Large intestine (tissue), 12 donors: ENCODE measurements at places on chromosomes 4 and X.

DNA sequence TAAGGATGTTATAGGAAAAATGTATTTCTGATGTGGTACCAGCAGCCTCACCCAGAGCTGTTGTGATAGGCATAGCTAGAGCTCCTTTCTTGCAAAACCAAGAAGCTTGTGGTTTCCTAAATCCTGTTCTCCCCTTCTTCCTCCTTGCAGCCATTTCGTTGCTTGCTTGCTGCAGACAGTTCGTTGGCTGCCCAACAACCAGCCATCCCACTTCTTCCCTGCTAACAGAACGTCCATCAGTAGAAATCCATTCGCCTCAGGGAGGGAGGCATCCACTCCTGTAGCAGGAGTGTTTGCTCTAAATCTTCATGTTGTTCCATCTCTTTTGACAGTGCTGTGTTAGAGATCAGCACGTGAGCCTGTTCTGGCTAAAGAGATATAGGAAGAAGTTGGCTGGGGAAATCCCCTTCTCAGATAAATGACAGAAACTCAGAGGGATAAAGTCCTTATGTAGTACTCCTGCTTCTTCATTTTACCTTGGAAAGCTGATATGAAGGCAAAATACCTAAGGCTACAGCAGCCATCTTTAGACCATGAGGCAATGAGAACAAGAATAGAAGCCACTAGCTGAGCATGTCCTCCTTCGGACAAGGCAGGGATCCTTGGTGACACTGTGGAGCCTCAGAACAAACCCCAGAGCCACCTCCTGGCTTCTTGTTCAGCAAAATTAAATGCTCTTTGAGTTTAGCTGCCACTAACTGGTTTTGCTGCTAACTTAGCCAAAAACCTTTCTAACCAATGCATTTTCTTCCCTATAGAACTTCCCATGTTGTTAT, 68.4 kb upstream of the RELL1 start:
- peak; percentile 67 for DNase-seq

DNA sequence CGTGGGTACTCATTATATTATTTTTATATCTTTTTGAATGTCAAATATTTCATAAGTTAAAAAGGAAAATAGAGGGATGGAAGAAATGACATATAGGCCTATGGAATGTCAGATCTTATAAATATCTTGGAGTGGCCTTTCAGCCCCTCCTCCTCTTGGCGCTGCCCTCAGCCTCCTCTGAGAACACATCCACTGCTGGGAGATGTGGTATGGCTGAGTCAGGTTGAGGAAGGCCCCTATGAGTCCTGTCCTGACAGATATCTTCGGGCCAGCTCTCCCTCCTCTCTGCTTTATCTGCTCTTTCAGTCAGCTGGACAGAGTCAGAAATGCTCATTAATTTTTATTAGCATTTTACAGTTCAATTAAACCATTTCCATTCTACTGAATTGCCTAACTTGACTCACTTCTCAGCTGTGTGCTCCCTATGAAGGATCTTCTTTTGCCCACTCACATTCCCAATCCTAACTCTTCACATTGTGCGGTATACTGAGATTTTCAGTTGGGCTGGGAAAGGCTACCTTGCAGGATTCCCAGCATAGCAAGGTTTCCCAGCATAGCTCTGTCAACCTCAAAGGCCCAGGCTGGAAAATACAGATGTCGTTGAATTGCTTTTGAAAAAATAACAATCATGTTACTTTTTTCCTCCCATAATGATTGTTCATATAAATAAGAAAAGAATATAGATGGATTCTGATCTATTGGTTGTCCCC, 128.0 kb downstream of the ARHGEF9 start:
- DNase-seq, result no peak

DNA sequence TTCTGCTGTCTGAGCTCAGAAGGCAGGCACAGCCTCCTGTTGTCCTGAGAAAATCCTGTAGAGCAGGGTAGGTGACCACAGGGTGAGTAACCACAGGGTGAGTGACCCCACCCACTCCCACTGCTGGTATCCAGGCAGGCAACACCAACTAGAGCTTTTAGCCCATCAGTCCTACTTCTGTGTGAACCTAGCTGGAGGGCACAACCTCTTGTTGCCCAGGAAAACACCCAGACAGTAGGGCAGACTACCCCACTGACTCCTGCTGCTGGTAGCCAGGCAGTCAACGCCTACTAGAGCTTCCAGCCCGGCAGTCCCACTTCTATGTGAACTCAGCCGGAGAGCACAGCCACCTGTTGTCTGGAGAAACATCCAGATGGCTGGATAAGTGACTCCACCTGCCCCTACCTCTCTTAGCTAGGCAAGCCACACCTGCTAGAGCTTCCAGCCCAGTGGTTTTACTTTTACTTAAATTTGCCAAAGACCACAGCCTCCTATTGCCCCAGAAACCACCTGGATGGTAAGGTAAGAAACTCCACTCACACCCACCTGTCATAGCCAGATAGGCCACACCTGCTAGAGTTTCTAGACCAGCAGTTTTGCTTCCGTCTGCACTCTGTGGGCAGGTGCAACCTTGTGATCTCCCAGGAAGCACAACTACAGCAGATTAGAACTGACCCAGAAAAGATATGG, 371.6 kb downstream of the INPP4B start:
- DNase-seq, result peak; percentile 74

GRCh38 chr4:151418856-151419255, 9.9 kb downstream of the FHIP1A start:
- DNase-seq, result no peak

GRCh38 chrX:138255373-138255772, 456.1 kb downstream of the FGF13 start:
- no peak for DNase-seq

- DNase-seq, result peak; percentile 59
Measured at GRCh38 chrX:68440940-68441339, 7.6 kb upstream of the OPHN1 start.

GRCh38 chr4:73021634-73022033, 47.9 kb downstream of the COX18 start:
- DNase-seq, result no peak

- DNase-seq, result no peak
Measured at GRCh38 chrX:140088438-140088837, 123.1 kb upstream of the CXorf66 start.

DNA sequence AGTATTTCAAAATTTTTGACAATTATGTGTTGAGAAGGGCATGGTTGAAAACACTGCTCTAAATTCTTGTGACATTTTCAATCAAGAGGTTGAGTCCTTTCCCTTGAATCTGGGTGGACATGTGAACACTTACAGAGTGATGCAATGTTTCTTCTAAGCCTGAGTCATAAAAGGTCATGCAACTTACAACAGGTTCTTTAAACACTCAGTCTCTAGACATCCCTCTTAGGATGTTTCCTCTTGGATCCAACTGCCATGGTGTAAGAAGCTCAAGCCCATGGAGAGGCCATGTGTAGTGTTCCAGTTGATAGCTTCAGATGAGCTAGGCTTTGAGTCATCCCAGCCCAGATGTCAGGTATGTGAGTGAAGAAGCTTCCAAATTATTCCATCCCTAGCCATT, 232.2 kb upstream of the MAOA start:
- peak; percentile 4 for DNase-seq

DNA sequence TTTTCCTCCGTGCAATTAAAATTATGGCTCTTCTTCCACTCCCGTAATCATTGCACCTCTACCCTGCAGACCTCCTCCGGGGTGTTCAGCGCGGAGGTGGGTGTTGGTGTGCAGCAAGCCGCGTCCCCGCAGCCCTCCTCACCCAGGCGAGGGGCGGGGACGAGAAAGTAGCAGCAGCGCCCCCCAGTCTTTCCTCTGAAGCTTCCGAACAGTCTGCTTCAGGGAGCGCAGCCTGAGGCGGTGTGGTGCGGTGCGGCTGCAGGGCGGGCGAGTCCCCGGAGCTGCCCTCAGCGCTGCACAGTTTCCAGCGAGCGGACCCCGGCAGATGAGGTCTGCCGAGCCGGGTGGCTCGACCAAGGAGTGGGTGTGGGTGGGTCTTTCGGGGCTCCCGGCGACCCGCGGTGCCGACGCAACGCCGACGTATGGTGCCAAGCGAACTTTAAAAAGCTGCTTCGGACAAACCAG, at the start of gene FRAS1:
Gene FRAS1, plus strand, starts transcription at position 189 of the 465 bp plus-strand sequence. CDS start 687 bp downstream, outside the sequence.
- peak; percentile 80 for DNase-seq

GRCh38 chrX:68079961-68080360, 353.3 kb downstream of the OPHN1 start:
- no peak for DNase-seq

DNA sequence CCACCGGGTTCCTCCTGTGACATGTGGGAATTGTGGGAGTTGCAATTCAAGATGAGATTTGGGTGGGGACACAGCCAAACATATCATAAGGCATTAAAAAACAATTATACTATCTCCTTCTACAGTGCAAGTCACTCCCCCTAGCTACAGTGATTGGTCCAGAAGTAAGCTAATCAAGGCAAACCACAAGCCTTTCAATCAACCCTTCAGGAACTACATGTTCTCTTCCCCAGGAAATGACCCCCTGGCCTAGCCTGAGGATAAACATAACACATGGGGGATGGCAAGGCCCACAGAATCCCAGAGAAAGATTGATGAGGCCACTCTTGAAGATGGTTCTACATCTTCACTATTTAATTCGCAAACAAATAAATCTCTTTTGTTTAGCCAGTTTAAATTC, 25.2 kb upstream of the FAM241A start:
- no peak for DNase-seq

GRCh38 chr4:126318376-126318775, 1003.6 kb downstream of the FAT4 start:
- DNase-seq, result no peak

DNA sequence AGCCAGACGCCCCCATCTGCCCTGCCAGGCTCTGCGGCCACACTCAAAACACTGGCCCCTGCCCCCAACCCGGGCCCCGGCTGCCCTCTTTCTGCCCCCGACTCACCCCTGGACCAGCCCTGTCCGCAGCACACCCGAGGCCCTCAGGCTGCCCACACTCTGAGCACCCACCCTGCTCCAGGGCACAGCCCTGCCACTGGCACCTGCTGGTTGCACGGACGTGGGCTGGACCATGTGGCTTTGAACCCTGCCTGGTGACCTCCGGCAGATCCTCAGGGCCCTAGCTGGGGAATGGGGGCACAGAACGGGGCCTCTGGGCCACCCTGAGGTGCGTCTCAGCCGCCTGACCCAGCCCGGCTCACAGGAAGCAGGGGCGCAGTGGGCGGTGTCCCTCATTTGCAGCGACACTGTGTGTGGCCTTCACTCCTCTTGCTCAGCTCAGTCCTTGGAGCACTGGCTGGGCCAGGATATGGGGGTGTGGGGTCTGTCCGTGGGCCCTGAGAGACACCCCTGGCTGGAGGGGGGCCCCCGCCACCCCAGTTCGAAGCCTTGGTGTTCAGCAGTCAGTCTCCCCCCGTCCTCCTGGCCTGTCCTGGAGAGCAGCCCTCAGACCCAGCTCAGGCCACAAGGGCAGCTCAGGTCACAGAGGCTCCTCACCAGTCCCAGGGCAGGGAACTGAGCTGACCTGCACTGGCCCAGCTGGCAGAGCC, 73.2 kb downstream of the FAM53A start:
- no peak for DNase-seq

- no peak for DNase-seq
Measured at GRCh38 chr4:169335331-169335730, 64.6 kb upstream of the SH3RF1 start.

DNA sequence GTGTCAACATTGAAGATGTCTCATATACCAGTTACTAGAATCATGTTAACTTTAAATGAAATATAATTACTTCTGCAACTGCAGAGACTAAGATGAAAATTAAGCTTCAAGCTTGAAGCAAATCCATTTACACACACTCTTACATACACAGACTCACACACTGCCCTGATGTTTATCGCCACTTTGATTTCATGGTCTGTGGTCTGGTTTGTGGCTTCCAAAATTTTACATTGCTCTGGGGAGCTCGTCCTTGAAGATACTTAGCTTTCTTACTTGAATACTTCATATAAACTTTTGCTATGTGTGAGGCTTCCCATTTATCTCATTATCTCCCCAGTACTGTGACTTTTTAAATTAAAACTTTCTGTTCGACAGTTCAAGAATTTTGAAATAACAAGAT, 35.8 kb downstream of the ARHGEF38 start:
- DNase-seq, result no peak

DNA sequence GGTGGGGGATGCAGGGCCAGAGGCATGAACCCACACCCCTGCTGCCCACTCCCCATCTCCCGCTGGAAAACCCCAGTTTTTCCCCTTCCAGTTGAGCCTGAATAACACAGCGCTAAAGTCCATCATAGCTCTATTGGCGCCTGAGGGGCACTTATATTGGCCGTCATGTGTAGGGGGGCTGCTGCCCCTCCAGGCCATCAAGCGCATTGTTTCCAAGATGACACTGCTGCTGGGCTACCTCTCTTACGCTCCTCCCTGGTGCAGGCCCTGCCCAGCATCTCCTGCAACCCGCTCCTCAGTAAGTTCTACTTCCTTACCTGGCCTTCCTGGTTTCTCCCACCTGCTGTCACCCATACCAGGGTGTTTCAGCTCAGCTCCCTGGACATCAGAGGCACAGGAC, 205.0 kb upstream of the RPL34 start:
- DNase-seq, result no peak

DNA sequence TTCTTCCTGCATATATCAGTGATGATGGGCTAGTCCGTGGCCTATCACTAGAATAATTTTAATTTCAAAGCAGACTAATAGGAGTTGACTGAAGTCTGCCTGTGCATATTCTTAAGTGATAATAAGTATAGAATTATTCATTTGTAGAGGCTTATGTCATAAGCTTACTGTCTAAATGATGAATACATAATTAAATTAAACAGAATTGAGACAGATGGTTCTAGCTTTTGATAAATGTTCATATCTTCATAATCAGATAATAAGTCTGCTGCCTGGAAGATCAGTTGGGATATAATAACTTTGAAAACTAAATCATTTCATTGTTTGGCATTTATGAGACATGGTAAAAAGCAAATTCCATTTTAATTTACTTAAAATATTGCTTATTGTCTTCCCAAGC, 1175.6 kb downstream of the TECRL start:
- no peak for DNase-seq

DNA sequence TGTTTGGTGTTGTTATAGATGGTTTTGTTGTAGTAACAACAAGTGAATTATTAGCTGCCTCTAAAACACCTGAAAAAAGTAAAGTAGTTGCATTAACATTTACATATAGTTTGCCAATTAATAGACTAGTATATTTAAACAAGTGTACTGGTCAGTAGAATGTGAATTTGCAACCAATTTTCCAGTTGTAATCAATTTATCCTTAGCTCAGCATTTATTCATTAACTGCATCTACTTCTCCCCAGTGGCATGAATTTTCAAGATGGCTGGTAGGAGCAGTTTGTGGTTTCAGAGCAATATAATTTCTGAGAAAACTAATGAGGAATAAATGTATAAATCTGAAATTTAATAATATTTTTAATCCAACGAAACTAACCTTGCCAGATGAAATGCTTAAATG, 37.9 kb downstream of the EMCN start:
- no peak for DNase-seq

DNA sequence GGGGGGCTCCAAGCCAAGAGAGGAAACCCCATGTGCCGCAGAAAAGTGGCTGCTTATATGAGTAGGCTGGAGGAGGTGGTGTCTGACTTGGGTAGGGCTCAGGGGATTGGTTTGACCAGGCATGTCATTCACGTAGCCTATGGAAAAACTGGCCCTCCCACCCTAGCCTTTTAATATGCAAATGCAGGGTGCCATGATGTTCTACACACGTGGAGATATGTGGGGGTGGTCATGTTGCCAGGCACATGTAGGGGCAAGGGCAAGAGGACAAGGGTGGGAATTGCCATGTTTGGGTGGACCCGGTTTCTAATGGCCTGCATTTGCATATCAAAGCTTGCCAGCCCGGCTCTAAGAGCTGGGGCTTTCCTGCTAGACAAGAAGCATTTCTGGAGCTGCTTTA, 86.9 kb upstream of the SHISA3 start:
- no peak for DNase-seq

- no peak for DNase-seq
Measured at GRCh38 chrX:68631336-68631735, 16.1 kb upstream of the STARD8 start.
